ENCODE measurements at places on chromosomes 2 and 18.

- DNase-seq, result no peak
These were observed 164.6 kb downstream of the SEPTIN10 start for GRCh38 chr2:109448946-109449788.

GRCh38 chr2:10103179-10103578, 19.4 kb upstream of the RRM2 start:
- no peak for DNase-seq

- no peak for DNase-seq
These were observed 202.3 kb downstream of the DLGAP1 start for GRCh38 chr18:4252829-4253228.

DNA sequence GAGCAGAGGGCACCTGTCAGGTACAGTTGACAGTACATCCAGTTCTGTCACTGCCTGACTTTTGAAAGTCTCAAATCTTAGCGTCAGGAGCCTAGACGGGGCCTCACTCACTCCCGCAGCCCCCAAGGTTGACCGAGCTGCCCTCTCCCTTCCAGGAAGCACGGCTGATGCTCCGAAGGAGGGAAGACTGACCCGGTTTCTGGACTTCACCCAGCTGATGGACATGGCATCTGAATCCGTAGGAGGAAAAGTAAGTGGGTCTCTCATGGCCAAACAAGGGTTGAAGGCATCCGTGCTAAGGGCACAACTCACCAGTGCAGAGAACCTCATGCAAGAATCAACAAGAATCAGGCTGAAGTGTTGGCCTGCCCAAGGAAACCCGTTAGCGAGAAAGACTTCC, 12.9 kb downstream of the ALLC start:
- no peak for DNase-seq

DNA sequence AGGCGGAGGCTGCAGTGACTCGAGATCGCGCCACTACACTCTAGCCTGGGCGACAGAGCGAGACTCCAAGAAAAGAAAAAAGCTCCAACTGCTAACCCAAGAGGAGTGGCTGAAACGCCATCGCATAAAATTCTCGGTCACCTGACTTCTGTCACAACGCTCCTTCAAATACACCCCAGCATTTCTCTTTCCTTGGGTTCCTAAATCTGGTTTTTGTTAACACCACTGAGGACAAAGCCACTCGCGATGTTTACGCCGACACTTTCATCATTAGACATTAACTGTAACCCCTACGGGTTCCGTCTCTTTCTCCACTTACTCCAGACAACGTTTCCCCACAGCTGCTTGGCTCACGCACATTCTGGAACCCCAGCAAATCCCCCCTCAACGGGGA, 679 bp downstream of the CLK1 start:
- DNase-seq, result no peak

GRCh38 chr2:9832586-9832985, 10.7 kb upstream of the TAF1B start:
- no peak for DNase-seq

DNA sequence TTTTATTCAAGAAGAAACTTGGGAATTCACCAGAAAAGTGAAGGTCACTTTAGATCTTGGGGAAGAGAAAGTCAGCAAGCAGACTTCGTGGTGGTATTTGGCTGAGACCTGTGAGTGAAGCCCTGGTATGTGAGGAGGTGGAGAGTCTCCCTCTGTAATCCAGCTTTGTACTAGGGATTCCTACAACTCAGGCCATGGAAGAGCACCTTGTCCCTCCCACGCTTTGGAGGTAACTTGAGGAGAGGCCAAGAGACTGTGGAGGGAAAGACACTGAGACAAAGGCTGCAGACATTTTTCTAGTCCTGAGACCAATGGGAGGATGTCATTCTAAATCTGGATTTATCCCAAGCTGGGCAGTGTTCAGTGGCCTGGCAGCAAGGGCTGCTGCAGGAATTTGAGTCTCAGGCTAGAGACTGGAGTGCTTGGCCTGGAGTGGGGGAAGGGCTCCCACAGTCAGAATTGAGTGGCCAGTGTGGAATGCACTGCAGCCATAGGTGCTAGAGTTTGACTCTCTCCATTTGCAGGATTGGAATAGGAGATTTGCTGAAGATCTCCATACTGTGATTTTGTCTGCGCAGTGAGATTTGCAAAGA, 219.0 kb downstream of the ACTR3 start:
- DNase-seq, result no peak

GRCh38 chr2:98091738-98092137, 4.8 kb downstream of the VWA3B start:
- no peak for DNase-seq

DNA sequence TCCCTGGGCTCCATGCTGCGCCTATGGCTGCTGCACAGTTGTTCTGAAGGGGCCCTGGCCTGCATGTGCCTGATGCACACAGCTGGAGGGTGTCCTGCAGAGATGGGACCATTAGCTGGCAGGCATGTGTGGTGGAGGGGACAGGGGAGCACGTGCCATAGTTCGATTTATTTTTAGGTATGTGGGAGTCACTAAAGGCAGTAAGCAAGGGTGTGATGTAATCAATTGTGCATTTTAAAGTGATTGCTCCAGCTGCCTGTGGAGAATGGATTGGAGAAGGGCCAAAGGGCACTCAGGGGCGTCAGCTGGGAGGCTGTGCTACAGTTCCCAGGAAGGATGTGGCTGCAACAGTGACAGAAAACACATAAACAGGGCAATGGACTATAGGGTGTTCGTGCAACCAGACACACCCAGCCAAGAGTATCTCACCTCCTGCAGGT, 205.1 kb downstream of the ARL4C start:
- DNase-seq, result no peak

DNA sequence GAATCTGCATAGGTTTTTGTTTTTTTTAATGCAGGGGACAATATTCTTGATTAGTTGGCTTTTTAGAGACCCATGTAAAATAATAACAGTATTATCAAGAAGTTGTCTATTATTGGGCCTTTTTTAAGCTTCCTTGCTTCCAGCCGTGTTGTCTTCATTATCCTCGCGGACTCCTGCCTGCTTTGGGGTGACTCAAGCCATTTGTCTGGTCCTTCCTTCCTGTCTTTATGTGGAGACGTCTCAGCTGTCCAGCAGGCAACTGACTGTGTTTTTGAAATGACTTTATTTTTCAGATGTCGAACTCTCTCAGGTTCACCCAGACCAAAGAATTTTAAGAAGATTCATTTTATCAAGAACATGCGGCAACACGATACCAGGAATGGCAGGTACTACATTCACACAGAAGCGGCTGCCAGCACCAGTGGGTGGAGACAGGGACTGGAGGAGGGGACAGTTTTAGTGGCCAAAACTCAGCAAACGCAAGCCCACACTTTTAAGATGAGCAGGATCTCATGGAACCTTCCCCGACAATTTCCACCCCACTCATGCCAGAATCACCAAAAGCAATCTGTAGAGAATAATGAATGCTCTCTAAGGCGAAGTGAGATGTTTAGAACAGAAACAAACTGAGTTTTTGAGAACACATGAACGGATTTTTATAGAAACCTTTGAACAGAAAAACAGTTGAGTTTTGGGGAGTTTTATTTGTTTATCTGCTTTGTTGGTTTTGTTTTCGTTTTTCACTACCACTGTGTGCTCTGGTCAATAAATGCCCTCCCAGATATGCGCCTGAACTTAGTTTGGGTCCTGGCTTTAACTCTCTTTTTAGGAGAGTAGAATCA, 59.1 kb downstream of the CABLES1 start:
- no peak for DNase-seq
